ENCODE measurements at places on chromosomes 7 and 10.

- DNase-seq = no peak
Observed at GRCh38 chr10:37520488-37520887, 336.9 kb downstream of the ZNF248 start.

- DNase-seq = no peak
Observed at GRCh38 chr7:29626730-29627129, 63.1 kb downstream of the PRR15 start.

DNA sequence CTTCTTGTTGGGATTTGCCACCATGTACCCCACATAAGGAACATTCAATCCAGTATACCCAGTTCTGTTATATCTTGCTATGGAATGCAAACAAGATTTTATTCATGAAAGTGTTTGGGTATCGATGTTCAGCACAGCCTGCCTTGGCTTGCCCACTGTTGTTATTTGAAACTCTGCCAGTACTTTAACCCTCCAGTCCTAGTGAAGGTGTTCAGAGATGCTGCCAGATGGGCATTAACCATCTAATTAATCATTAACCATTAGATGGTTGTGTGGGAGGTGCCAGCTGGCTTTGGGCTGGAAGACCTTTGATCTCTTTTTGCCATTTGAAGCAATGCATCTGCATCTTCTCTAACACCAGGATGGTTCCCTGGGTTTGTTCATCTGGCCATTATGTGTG, 363.0 kb downstream of the SH2D4B start:
- no peak for DNase-seq

- DNase-seq = no peak
Observed at GRCh38 chr7:109073543-109073942, 503.9 kb downstream of the DNAJB9 start.

DNA sequence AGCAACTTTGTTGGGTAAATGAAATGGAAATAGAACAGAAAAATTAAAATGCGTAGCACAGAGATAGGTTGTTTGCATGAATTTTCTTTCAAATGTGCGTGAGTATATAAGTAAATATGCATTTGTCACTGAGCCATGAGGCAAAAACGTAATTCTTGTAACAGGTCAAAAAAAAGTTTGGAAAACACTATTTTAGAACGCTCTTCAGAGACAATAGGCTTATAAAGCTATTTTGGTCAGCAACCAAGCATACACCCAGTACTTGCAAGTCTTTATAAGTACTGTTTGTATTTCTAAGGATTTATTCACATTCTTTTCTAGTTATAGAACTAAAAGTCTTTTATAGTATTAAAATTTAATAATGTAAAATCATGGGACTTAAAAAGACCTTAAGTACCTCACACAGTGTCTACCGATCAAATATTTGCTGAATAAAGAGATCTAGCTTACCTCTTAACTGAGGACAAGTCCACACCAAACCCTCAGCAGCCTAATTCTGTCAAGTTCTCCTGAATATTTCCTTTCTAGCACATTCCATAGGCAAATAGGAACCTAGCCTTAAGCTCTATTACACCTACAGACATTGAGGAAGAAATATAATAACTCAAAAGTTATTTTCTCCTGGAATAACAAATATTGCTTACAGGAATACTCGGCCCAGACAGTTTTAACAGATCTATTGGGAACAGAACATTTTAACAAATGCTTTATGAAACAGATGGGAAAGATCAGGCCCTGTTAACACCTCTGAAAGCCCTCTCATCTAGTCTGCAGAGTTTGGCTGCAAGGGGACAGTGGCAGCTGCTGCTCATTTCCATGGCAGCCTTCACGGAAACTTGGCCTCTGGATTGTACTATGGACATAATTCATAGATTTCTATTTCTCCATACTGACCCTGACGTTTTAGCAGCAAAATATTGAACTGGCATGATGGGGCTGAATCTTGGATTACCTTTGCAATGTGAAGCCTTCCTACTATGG, 8.8 kb downstream of the CRPPA start:
- no peak for DNase-seq

DNA sequence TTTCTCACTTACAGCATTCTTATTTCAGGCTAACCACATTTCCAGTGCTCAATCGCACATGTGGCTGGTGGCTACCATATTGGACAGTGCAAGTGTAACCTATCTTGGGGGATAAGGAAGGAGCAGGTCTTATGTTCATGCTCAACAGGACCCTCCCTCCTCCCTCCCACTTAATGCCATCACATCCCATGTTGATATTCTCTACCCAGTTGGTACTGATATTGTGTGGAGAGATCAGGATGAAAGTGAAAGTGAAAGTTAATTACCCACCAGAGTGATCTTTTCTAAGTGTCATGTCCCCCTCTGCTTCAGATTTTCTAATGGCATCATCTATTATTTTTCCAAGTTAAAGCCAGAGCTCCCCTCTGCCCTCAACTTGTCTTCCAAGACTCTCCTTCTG, 91.6 kb downstream of the BMPER start:
- DNase-seq = no peak

GRCh38 chr10:17737027-17737965, 14.7 kb upstream of the TMEM236 start:
- DNase-seq = no peak

GRCh38 chr7:112788778-112789343, 1.3 kb downstream of the TMEM168 start:
- DNase-seq = no peak

GRCh38 chr10:72239409-72239808, 23.3 kb upstream of the ASCC1 start:
- no peak for DNase-seq

- no peak for DNase-seq
Observed at GRCh38 chr7:33511778-33512177, 382.4 kb downstream of the BBS9 start.

GRCh38 chr7:128988372-128988771, 50.6 kb downstream of the IRF5 start:
- DNase-seq = no peak

DNA sequence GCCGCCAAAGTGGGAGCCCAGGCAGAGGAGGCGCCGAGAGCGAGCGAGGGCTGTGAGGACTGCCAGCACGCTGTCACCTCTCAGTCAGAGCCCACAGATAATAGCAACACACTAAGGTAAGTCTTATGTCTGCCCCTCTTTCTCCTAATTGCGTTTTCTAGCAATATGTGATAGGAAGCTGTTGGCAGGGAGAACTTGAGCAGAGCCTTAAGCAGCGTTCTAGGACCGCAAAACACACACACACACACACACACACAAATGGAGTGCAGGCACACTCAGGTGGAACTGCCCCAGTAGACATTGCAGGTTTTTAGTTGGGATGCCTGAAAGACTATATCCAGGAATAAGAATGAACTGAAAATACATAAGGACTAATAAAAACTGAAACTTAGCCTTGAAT, 1188.5 kb downstream of the NXPH1 start:
- no peak for DNase-seq

GRCh38 chr7:103613655-103614642, 167.9 kb upstream of the SLC26A5 start:
- DNase-seq = no peak

GRCh38 chr10:63265683-63266235, 132.6 kb downstream of the NRBF2 start:
- DNase-seq = no peak

- no peak for DNase-seq
Observed at GRCh38 chr10:88831709-88832108, 19.9 kb downstream of the ANKRD22 start.

GRCh38 chr10:94630017-94630688, 53.4 kb upstream of the CYP2C18 start:
- no peak for DNase-seq

- DNase-seq = no peak
Observed at GRCh38 chr10:117993166-117993565, 53.6 kb downstream of the RAB11FIP2 start.

- no peak for DNase-seq
Observed at GRCh38 chr7:139284252-139284896, 53.3 kb downstream of the UBN2 start.

DNA sequence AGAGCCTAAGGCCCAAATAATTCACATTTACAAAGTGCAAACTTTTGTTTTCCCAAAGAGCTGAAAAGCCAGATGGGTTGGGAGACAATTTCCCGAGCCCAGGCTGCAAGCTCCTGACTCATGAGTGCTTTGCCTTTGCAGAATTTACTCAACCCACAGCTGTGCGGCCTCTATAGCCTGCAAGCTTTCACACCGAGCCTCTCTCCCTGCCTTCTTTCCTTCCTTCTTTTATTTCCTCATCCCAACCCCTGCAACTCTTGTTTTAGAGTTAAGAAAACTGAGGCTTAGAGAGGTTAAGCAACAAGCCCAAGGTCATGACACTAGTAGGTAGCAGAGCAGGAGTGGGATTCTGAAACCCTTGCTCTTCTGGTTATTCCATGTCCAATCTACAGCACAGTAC, 203.0 kb upstream of the GPR26 start:
- no peak for DNase-seq

Data from suprapubic skin (tissue), 4 donors.